ENCODE measurements at places on chromosomes 12 and 14.

GRCh38 chr14:104213301-104214034, 75.1 kb downstream of the KIF26A start:
- DNase-seq: no peak

DNA sequence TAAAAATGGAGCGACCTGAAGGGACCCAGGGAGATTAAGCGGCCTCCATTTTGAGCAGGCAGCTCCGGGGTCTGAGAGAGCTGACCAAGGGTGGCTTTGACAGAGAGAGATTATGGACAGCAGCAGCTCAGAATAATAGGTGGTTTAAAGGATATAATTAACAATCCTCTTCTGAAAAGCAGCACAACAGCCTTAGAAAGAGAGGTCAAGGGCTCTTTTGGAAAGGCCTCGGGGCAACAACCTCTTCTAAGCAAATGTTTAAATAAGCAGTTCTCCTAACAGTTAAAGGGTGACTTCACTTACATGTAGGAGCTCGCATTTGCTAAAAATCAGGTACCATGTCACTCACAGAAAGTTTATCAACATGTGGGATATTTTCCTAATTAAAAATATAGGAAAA, 87.2 kb upstream of the FRMD6 start:
- DNase-seq: no peak

DNA sequence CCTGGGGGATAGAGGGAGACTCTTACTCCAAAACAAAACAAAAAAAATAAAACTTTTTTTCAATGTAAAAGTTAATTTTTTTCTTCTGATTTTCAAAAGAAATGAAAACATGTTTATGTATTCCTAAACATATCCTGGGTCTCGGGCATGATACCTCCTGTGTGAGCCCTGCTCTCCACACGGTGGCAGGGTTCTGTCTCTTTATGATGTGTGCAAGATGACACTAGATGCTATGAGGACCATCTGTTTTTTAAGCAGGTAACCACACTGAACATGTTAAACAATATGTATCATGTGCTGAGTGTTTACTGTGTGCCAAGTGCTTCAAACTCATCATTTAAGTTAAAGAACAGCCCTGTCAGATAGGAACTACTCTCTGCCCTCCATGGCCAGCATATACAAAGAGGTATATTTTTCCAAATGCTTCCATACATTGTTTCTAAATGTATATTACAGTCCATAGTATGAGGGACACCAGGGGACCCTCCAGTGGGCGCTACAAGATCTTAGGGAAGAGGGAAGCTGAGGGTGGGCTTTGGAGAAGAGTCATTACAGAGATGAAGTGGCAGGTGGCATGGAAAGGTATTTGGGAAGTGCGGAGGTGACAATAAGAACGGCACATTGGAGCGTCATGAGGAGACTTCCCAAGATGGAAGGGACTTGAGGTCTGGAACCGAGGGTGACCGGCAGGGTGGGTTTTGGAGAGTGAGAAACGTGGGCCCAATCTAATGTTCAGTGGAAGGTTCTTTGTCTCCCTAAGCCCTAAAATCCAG, 28.5 kb downstream of the FOS start:
- DNase-seq: no peak

GRCh38 chr12:71440763-71441748, 1.5 kb downstream of the LGR5 start:
- DNase-seq: no peak

Measured in T-helper 2 cell treated with Interferon-gamma antibody and Interleukin-4, amounts not matched to agents 5 μg/mL and 100 μg/mL, for 36 hours (primary cell).